ENCODE measurements at places on chromosomes 7 and 10.

DNA sequence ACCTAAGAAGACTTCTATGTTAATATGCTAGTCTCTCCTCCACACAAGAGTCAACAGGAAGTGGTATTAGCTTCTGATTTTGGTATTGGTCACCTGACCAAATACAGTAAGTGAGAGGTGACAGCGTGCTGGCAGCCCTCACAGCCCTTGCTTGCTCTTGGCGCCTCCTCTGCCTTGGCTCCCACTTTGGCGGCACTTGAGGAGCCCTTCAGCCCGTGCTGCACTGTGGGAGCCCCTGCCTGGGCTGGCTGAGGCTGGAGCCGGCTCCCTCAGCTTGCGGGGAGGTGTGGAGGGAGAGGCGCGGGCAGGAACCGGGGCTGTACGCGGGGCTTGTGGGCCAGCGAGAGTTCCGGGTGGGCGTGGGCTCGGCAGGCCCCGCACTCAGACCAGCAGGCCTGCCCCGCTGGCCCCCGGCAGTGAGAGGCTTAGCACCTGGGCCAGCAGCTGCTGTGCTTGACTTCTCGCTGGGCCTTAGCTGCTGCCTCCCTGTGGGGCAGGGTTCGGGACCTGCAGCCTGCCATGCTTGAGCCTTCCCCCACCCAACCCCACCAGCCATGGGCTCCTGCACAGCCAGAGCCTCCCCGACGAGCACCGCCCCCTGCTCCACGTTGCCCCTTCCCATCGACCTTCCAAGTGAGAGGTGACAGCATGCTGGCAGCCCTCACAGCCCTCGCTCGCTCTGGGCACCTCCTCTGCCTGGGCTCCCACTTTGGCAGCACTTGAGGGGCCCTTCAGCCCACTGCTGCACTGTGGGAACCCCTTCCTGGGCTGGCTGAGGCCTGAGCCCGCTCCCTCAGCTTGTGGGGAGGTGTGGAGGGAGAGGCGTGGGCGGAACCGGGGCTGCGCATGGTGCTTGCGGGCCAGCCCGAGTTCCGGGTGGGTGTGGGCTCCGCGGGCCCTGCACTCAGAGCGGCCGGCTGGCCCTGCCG lies 4.2 kb upstream of the ACSL5 start:
- DNase-seq: no peak

DNA sequence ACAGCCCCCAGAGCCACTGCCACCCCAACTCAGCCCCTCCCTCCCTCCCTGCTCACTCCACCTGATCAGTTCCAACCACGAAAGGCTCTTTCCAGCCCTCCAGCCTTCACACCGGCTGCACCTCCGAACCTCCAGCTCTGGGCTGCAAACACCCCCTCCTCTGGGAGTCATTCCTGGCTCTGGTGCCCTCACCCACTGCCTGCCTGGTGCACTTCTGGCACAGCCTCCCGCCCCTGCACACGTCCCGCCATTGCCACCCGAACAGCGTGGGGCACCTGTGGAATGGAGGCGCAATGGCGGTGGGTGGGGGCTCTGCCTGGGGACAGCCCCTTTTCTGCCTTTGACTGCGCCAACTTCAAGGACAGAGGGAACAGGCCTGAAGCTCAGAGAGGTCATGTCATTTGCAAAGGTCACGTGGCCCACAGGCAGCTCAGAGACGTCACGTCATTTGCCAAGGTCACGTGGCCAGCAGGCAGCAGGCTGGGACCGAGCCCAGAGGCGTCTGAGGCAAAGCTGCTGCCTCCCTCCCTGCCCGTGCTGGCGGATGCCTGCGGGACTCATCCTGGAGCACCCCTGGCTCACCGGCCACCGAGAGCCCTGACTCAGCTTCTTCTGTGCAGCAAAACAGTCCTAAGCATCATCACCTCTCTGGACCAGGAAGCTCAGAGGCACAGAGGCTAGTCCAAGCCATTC lies 76.0 kb upstream of the DNAAF5 start:
- DNase-seq: no peak

DNA sequence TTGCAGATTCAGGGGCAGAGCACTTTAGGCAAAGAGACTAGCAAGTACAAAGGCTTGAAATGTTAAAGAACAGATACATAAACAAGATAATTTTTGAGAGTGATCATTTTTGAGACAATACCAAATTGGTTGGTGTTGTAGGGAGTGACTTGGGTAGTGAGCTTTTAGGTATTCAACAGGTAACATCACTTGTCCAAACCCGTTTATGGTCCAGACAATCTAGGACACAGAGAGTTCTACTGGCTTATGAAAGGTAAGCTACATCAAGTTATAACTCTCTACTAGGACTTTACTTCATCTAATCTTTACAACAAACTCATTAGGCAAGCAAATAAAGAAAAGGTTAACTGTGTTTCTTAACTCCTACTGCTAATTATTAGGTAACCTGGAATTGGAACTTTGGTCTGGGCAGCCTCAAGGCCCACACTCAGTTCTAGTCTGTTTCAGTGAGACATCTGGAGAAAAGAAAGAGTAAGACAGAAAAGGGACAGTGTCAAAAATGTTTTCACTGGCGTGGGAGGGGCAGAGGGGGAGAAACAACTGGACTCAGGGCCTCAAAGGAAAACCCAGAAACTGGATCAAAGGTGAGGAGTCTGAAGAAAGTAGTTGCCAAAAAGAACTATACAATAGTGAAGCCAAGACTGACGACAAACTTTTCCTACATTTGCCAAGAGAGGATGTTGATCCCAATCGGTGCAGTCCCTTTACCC lies 39.2 kb downstream of the GNAT3 start:
- DNase-seq: no peak

DNA sequence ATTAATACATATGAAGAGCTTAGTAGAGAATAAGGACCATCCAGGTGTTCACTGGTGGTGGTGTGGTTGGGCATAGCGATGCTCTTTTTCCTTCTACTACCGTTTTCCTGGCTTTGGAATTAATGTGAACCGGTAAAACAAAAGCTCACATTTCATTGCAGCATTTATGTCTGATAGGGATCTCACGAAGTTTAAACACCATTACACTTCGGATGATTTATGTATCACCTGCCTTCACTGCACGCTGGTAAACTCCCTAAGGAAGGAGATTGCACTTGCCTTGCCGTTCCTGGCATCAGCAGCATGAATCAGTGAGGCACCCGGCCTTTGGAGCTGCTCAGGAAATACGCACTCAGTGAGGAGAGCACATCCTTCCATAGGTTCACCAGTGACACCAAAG lies 47.5 kb downstream of the WIPF3 start:
- DNase-seq: peak; percentile 29

DNA sequence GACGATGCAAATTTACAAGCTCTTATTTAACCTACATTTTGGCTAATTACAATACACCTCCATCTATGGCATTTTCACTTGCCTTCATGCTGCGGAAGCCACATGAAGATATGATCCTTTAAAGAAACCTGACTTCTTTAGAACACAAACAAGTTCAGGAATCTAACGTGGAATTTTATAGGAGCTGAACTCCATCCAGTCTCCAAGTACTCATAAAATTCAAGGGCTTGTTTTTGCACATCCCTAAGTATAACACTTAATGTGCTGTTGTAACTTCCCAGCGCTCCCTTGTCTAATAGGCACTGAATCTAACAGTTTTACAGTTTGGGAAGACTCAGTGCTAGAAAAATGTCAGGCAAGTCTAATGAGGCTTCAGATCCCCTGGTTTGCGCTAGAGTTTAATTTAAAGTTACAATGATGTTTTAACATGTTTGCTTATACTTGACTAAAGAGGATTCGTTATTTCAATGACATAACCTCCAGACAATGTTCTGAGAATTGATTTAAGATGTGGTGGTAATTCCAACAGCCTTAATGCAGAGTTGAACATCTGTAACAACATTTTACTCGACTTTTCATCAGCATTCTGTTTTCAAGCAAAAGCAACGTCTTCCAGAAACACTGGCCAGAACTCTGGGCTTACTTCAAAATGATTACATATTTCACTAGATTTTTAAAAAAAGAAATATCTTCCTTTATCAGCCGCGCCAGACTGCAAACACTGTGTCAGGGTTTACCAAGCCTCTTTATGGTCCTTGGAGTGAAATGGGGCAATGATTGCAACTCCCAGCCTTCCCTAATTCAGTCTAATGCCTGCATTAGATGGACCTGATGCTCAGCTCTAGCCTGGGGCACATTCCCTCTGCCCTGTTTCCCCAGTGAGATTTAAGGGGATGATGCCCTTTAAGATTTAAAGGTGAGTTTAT lies 664.3 kb downstream of the KCNMA1 start:
- no peak for DNase-seq

GRCh38 chr7:81956520-81956919 lies 186.7 kb upstream of the HGF start:
- DNase-seq: peak; percentile 28

- DNase-seq: no peak
Measured at GRCh38 chr7:141944811-141945210, 2.0 kb downstream of the CLEC5A start.

GRCh38 chr7:2209961-2210323 lies 22.8 kb downstream of the MAD1L1 start:
- no peak for DNase-seq

GRCh38 chr7:136883046-136883445 lies 14.6 kb downstream of the CHRM2 start:
- DNase-seq: no peak

DNA sequence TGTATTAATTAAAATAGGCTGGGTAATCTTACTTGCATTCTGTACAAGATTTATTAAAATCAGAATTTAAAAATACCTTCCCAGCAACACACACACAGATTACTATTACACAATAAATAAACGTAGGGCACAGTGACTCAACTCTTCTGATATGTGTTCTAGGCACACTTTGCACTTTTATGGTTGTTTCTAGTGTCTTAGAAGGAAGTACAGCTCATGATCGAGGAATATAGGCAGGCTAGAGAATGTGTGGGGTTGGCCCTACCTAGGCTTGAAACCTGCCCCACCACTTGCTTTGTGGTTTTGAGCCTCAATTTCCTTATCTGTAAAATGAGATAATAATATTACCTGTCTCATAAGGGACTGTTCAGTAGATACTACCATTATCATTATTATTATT lies 30.5 kb downstream of the ARMC3 start:
- DNase-seq: no peak

DNA sequence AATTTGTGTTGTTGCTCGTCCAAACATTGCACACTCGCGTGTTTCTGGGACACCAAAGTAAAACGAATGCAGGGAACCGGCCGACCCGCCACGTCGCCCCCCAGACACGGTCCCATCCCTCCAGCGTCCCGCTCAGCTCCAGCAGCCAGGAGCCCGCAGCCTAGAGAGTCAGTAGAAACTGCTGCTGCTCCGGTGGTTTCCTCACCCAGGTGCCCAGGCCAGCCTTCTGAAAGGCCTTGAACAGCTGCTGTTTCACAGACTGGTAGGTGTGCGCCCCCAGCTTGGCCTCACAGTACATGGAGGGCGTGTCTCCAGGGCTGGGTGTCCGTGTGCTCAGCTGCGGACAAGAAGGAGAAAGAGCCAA lies 126.8 kb downstream of the WDR37 start:
- DNase-seq: no peak

DNA sequence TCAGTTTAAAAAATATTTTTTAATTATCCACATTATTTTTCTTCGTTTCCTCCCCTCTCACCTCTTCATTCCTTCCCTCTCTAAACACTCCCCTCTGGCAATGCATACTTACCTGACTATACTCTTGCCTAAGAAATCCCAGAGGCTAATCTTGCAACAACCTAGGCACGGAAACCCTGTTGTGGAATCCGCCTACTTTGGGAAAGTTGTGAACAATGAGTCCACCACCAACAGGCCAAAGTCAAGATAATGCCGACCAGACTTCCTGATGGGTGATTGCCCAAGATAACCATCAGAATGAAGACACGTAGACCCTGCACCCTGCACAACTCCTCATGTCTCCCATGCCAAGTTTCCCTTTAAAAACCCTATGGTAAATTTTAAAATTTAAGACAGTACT lies 521.5 kb downstream of the KIF20B start:
- DNase-seq: no peak

- DNase-seq: no peak
Measured at GRCh38 chr7:149845257-149845980, 7.2 kb downstream of the ZNF862 start.

DNA sequence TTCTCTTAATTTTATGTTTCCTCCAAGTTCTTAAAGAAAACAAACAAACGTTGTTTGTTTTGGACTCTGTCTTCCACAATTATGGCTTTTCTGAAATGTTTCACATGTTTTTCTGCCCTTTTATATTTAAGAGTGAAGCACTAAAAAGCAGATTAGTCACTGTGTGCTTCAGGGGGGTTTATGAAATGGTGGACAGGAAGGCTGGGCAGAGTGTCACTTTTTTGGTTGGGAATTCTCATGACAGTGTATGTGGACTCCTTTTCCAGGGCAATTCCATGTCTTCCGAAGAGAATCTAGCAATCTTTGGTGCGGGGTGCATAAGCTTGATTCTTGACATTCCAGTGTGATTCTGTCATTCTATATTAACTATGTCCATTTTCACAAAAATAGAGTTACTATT lies 669.4 kb downstream of the PARD3 start:
- DNase-seq: no peak

- DNase-seq: no peak
Measured at GRCh38 chr7:147071536-147071935, 954.9 kb downstream of the CNTNAP2 start.

All from HEK293T (cell line).